ENCODE measurements at places on chromosomes 5 and 9.

DNA sequence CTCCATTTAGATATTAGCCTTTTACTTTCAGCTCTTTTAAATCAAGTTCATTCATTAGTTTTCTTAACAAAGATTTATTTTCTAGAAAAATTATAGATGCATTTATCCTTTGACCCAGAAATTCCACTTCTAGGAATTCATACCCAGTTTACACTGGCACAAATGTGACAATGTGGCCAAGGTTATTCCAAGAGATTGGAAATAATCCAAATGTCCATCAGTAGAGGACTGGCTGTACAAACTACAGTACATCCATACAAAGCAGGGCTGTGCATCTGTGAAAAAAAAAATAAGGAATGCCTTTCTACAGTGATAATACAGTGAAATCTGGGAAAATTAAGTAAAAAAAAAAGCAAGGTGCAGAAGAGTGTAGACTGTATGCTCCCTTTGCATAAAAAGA lies 149.2 kb downstream of the GABBR2 start:
- DNase-seq = no peak

GRCh38 chr9:69097064-69097463 lies 61.5 kb downstream of the FXN start:
- DNase-seq = peak; percentile 90

DNA sequence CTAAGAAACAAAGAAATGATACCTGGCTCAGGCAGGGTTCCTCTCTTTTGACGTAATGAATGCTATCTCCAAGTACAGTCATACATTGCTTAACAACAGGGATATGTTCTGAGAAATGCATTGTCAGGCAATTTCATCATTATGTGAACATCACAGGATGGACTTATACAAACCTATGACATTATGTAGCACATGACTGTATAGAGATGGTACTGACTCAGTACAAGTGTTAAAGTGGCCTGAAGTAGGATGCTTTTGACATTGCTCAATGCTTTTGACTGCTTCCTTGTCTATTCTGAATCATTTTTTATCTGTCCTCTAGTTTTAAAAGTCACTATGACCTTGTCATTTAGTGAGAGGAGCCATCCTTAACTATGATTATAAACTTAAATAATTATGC lies 147.6 kb downstream of the NR2F1-AS1 start:
- no peak for DNase-seq

DNA sequence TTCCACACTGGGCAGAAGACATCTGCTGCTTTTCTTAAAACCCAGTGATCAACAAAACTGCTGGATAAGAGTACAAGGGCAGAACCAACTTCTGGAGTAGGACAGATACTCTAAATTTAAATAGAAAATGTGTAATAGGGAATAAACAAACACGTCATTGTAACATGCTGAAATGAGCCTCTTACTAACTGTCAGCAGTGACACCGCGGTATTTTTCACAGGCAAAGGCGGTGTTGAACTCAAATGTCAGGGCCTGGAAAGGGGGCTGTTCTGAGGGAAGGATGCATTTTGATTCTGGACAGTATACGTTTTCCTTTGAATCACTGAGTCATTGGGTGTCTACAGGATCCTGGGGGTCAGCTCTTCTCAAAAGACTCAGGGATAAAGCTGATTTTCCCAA lies 73.5 kb downstream of the OTULIN start:
- DNase-seq = no peak

GRCh38 chr5:25345240-25345771 lies 700.5 kb upstream of the CDH10 start:
- DNase-seq = no peak

- peak; percentile 59 for DNase-seq
Observed at GRCh38 chr5:57650360-57651069, 167.9 kb upstream of the ACTBL2 start.

- DNase-seq = no peak
Observed at GRCh38 chr5:102858808-102859207, 103.7 kb downstream of the PAM start.

All from ACHN (cell line).